ENCODE measurements at places on chromosomes 12 and 14.

GRCh38 chr14:76710056-76711010 lies 50.9 kb upstream of the VASH1 start:
- no peak for DNase-seq

DNA sequence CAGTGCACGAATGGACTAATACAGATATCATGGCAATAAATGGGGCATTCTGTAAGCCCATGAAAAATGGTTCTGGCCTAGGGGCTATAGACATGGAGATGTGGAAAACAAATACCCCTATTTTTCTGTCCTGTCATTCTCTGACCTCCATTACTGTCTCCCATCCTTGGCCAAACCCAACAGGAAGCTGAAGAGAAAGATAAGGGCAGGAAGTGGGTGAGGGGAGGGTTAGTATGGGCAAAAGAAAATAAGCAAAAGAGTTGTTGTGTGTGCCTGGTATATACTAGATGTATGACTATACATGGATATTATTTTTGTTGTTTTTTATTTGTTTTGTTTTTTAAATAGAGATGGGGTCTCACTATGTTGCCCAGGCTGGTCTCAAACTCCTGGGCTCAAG lies 339.3 kb downstream of the PCNX1 start:
- DNase-seq: no peak

DNA sequence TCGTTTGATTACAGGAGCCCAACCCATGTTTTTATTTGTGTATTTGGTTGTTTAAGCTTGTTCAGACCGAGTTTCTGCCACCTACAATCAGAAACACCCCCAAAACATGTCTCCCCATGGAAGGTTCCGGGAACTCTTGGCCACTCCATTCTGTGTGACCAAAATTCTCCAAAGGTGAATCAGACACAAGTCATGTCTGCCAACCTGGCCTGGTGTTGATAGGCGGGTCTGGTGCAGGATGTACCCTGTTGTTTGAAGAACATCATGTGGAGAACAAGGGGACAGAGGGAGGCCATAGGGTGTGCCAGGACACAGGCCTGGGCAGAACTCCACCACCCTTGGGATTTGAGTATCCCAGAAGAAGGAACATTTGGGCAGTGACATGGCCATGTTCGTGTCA lies 147.1 kb upstream of the MYL2 start:
- no peak for DNase-seq

- no peak for DNase-seq
Observed at GRCh38 chr12:71804505-71804904, 35.1 kb upstream of the TBC1D15 start.

DNA sequence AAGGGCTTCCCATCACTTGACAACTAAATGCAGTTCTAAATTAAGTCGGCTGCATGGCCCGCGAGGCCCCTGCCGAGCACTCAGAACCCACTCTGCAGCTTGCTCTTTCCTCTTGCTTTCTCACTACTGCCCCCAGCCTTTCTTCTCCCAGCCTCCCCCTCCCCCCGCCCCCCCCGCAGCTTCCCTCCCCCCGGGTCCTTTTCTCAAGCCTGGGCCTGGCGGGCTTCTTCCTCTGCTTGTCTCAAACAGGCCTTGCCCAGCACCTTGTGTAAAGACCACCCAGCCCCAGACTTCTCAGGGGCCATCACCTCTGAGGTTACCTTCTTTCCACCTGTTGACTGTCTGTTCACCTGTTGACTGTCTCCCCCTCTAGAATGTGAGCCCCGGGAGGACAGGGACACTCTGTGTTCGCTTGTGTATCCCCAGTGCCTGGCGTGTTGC lies 1.1 kb downstream of the CYP46A1 start:
- DNase-seq: no peak

DNA sequence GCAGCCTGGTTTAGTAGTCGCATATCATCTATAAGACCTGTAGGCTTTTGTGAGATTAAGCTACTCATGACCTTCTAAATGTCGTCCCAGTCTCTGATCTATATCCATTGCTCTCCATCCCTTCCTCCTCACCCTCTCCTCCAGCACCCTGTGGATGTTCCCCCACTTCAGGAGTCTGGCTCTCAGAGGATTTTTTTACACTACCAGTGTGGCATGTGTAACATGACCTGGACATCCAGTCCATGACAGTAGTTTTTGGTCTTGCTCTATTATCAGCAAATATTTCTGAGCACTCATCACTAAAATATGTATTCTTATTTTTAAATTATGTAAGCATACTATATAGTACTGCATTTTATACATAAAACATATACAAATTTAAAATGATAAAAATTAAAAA lies 142.1 kb downstream of the DYRK2 start:
- no peak for DNase-seq

DNA sequence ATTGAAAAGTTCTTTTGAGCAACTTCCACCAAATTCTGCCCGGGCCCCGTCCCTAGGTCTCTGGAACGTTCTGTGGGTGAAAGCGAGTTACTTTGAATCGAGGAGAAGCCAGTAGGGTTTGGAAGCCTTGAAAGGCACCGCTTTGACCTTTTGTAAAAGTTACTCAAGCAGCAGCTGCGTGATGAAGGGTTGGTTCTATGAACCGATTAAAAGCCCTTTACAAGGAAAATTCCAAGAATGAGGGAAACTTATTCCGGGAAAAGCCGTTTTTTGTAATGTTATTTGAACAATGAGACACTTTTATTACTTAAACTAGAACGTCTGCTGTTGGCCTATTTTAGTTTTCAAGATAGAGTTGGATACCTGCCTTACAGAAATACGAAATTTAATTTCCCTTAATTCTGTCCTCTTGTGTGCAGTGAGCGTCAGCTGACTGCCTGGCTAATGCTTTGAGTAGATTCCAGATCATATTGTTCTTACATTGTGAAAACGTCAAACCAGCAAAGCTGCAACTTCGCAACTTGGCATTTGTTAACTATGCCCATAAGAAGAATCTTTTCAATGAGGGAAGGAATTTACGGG lies 906 bp downstream of the LARP4 start:
- no peak for DNase-seq

GRCh38 chr12:14803830-14804160 lies 325 bp downstream of the C12orf60 start:
- no peak for DNase-seq

DNA sequence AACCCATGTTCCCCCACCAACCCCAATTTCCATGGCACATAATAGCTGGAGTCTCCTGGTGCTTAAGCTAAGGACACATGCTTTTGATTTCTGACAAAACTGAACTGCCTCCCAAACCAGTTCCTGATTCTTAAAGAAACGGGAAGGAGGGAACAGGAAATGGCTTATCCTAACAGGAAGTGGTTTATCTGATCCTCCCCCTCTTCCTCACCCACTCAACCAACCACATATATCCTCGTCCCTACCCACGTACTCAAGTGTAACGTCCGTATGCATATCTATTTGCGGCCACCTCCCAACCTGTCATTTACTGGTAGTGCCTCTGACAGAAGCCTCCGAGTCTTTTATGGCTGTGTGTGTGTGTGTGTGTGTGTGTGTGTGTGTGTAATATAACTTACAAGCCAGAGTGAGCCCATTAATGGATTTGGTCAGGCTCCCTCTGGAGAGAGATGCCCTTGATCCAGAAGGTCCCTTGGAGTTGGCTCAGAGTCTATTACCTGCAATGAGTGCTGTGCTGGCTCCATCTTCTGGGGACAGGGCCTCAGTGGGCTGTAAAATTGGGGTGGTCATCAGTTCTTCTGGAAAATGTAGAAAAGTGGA lies 7.7 kb downstream of the DAZAP2 start:
- DNase-seq: no peak

DNA sequence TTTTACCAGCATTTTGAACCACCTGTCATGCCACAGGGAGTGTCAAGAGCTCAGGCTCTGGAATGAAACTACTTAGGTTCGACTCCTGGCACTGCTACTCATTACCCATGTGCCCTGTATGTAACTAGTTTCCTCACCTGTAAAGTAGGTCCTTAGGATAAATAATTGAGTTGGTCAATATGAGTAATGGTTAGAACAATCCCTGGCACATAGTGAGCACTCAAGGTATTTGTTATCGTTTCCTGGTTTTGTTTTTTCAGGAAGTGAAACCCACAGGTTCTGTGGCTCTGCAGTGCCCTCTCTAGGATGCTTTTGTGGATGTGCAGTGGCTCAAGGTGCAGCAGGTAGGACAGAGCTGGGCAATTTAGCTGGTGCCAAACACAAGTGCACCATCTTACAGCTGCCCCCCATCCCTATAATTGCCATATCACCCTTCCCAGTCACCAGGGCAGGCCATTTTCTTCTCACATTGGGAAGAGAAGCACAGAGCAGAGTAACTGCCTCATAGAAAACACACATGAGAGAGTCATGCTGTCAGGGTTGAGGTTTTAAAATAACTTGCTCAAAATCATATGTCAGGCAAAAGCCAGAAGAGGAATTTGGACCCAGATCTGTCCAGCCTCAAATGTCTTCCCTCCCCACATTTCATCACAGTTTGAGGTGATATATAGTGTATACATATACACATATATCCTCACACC lies 297.5 kb downstream of the RPAP3 start:
- DNase-seq: no peak

DNA sequence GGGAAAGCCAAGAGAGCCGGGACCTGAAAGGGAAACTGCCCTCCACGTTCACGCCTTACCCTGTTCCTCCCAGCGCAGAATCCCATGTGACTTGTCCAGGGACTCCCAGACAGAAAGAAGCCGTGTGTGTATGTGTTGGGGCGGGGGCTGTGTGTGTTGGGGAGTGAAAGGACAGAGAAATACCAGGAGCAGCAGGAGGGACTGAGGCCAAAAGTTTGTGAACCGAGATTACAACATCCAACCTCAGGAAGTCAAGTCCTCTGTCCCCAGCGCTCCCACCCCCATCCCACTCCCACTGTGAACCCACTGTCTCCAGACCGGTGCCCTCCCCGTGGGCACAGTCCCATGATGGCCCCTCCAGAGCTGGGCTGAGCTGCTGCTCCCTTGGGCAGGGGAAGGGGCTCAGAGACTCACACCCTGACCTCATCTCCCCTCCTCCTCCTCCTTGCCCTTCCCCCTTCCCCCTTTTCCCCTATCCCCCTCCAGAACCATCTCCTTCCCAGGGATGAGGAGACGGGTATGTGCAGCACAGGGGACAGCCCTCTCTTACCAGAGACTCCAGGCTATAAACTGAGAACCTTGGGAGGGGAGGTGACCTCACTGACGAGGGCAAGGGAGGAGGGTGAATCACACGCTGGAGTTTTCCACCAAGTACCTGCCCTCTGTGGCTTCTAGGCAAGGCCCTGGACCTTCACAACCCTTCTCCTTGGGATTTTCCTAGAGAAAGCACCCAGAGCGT lies at the start of gene SLC6A12:
SLC6A12 (minus strand) TSS at position 155 of the 739 bp plus-strand sequence. CDS start 4,171 bp downstream, outside the sequence.
- DNase-seq: no peak

- DNase-seq: no peak
Observed at GRCh38 chr14:33508126-33509062, 442.5 kb downstream of the EGLN3 start.

DNA sequence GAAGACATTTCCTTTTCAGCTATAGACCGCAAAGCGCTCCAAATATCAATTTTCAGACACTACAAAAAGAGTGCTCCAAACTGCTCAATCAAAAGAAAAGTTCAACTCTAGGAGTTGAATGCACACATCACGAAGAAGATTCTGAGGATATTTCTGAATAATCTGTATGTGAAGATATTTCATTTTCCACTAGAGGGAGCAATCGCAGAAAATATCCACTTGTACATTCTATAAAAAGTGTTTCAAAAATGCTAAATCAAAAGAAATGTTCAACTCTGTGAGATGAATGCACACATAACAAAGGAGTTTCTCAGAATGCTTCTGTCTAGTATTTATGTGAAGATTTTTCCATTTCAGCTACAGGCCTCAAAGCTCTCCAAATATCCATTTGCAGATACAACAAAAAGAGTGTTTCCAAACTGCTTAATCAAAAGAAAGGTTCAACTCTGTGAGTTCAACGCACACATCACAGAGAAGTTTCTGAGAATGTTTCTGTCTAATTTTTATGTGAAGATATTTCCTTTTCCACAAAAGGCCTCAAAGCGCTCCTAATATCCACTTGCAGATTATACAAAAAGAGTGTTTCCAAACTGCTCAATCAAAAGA lies 643.8 kb upstream of the ALG10B start:
- DNase-seq: no peak

GRCh38 chr12:131943876-131944275 lies 5.9 kb upstream of the EP400 start:
- no peak for DNase-seq

- DNase-seq: no peak
Observed at GRCh38 chr12:97184127-97184773, 277.2 kb downstream of the NEDD1 start.

GRCh38 chr12:48165089-48165981 lies 8.0 kb upstream of the ASB8 start:
- no peak for DNase-seq

GRCh38 chr12:22271023-22271422 lies 63.5 kb downstream of the ST8SIA1 start:
- no peak for DNase-seq

- DNase-seq: peak; percentile 88
Observed at GRCh38 chr14:64504310-64504896, at the start of gene ZBTB1. Gene ZBTB1, plus strand, starts transcription at chr14:64504770. Its CDS starts 16,735 bp downstream, at chr14:64521505.

GRCh38 chr12:41663598-41664265 lies 475.6 kb downstream of the PDZRN4 start:
- no peak for DNase-seq

DNA sequence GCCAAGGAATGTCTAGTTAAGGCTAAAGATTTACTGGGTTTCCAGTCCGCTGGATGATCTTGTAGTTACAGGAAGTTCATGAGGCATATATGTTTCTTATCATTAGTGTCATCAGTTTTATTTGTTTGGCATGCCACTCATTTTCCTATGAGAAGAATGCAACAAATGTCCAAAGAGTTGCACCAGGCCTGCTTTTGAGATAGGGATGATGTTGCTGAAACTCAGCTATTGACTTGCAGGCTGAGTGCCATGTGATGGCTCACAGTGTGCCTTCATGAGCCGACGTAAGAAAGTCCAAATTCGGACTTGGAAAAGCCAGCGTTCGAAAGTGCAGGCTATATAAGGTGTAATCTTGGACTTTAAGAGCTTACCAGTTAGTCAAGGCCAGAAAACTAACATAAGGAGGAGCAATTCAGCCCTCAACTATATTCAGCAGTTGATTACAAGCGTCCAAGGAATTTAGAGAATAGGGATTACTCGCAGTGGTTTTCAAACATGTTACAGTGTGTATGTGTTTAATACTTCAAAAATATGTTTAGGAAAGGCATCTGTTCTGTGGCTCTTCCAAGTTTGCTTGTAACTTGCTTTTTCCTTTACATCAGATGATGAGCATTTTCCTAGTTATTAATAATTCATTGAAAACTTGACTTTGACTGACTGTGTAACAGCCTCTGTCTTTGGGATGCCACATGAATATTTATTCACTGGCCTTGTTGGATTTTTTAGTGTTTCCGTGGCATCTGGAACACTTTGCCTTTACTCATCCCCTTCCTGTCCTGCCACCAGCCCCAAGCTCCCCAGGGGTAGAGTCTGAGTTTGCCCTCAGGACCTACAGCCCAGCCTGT lies 101.3 kb downstream of the LGMN start:
- no peak for DNase-seq

DNA sequence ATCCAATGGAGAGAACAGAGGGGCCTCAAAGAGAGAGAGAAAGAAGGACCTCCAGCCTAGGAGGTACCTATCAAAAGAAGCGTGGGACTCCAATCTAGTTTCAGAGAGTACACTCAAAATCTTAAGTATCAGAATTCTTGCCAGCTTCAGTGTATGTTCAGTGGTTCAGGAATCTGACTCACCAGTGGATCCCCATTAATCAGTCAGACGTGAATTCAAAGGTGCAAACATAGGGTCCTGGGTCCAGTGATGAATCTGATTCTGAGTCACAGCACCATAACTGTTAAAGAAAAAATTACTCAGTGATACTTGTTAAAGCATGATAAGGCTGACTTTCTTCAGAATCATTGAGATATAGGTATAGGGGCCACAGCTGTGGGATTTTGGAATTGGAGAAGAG lies 33.2 kb downstream of the ETNK1 start:
- peak; percentile 3 for DNase-seq

Data from stimulated activated CD8-positive, alpha-beta memory T cell treated with anti-CD3 and anti-CD28 coated beads, Interleukin-15, amount 100 ng/mL, for 48 hours (primary cell).